ENCODE measurements at places on chromosomes 4 and X. TPM values are rescaled to one million over a fixed set of nuclear protein-coding genes. Genes with fewer than 3 reads are reported as not detected.

DNA sequence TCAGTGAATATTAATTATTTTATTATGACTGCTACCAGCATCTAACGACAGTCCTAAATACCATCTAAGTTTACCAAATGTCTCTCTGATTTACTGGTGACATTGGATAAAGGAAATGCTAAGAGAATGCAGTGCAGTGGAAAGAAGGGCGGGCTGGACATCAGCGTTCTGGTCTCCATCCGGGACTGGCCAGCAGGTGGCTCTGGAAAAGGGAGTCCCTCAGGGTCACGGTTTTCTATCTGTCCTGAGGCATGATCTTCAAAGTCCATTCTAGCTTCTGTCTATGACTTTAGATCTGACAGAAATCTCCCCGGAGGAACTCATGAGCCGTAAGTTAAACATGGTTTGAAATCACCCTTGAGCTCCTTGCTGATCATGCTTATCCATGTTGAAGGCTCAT, 3.3 kb downstream of the TRIM2 start:
- no peak overlapping the region for H3K27ac ChIP-seq
- DNase-seq: peak; percentile 34
- H3K36me3 ChIP-seq: no peaks in the 10 kb centered on the region

DNA sequence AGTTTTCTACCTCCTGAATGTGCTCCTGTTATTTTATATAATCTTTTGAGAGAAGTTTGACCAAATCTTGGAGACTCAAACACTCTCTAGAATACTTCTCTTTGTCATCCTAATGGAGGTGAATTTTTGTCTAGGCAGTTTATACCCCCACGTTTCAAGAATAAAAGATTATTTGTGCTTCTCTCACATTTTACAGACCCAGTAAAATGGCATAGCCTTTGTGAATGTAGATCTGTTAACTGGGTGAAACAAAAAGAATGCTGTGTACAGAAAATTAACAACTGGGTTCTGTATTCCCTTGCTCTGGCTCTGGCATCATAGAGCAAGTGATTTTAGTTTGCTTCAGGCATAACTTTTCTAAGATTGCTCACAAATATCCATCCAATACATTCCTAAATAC, 26.1 kb downstream of the GASK1B start:
- DNase-seq: no peak
- H3K27ac ChIP-seq: no peak overlapping the region
- H3K36me3 ChIP-seq: no peaks in the 10 kb centered on the region
- H3K4me3 ChIP-seq: no peak overlapping the region

DNA sequence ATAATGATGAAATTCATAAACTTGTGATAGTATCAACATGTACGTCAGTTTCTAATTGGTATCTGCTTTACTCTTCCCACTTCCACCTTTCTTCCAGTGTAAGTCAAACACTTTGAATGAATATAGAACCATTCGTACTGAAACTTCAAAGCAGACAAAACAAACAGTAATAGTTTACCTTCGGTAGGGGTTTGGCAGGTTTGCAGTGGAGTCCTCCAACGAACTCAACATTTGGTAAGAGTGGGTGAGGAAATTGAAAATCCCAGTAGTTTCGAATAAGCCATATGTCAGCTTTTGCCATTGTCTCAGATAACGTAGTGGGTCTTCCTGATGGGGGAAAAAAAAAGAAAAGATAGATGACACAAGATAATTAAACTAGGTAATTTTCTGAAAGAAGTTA, 2.2 kb downstream of the UGT2B4 start:
- H3K4me1 ChIP-seq: no peaks in the 10 kb centered on the region
- H3K27ac ChIP-seq: no peak overlapping the region
- H3K4me3 ChIP-seq: no peak overlapping the region
- H3K27me3 ChIP-seq: no peaks in the 10 kb centered on the region

- H3K27ac ChIP-seq: no peak overlapping the region
- no peaks in the 10 kb centered on the region for H3K4me1 ChIP-seq
- H3K4me3 ChIP-seq: no peak overlapping the region
- H3K36me3 ChIP-seq: no peaks in the 10 kb centered on the region
Measured at GRCh38 chr4:126191536-126191935, 876.8 kb downstream of the FAT4 start.

The FMR1 gene
- total RNA-seq: 54.9 TPM

Data from ovary (tissue), 10 donors.